Suppressor macrophage treated with lipopolysaccharide for 4 hours (primary cell): ENCODE measurements at places on chromosomes 11 and 22.

- no peak for DNase-seq
Observed at GRCh38 chr22:43118024-43118849, 7.7 kb downstream of the BIK start.

DNA sequence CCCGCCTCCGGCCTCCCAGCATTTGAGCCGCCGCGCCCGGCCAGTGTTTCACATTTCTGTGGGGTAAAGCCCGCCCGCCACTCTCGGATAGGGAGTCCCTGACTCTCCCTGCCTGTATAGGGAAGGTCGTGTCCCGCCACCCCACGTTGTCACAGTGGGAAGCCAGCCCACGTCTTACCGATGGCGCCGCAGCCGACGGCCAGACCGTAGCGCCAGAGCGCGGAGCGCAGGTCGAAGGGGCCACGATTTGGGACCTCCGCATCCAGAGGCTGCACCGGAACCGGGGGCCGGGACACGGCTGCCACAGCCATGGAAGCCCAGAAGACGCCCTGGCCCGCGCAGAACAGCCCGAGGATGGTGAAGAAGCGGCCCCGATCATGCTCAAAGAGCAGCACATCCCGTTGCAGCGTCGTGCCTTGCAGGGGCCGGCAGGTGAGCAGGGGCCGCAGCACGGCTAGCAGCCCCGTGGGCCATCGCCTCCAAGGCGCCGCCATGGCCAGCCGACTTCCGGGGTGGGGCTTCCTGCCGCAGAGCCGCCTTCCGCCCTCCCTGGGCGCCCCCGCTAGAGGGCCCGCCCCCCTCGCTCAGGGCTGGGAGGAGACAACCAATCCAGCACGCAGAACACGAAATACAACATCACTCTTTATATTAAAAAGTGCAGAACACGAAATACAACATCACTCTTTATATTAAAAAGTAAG lies at the start of gene TMEM223:
Gene TMEM223 (minus strand): TSS at position 506 of the 701 bp plus-strand sequence. CDS start 12 bp downstream, at position 494.
- peak; percentile 87 for DNase-seq

- no peak for DNase-seq
Observed at GRCh38 chr11:23884341-23884740, 612.5 kb upstream of the LUZP2 start.

DNA sequence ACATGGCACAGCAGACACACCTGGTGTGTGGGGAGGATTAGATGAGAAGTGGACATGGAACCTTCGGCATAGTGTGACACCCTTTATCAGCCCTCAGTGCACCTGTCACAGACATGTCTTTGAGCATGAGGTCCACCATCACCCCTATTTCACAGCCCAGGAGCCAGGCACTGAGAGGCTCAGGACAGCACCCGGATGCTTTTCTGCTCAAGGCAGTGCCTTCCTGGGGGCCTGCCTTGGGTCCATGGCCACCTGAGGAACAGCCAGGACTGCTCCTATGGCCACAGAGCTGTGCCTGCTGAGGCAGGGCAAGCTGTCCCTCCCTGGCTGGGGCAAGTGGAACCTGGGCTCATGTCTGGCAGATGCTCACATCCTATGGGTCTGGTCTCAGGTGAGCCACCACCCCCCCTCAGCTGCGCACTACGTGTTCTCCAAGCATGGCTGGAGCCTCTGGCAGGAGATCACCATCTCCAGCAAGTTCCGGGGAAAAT lies 75.8 kb downstream of the MORC2 start:
- DNase-seq: no peak

DNA sequence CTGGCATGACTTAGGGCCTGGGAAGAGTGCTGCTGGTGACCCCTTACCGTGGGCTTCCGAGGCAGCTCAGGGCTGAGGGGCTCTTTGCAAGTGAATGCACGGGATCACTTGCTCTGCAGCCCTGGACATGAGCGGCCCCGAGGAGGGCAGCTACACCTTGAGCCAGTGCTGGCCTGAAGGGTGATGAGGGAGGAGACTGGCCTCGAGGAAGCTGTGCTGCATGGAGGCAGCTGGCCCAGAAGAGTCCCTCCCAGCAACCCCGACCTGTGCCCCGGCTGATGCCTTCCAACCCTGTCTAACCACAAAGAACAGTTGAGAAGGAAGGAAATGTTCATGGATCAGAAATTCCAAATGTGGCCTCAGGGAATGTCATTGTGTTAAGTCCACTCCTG lies 45.2 kb downstream of the TBX1 start:
- no peak for DNase-seq

DNA sequence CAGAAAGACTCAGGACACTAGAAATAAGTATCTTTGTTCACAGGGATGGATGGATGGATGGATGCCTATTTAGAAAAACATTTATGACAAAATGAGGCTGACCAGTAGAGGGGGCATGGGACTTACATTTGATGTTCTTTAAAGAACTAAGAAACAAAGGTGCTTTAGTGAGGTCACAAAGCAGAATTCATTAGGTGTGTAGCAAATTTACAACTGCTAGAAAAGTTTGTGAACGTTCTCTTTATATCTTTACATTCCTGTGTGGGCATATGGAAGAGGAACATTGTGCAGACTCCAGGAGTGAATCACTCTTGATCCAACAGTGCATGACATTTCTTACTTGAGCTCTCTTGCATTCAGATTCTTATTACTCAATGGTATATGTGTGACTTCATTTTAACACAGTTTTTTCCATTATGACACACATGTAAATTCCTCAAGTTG lies 15.8 kb upstream of the SIK2 start:
- peak; percentile 68 for DNase-seq

DNA sequence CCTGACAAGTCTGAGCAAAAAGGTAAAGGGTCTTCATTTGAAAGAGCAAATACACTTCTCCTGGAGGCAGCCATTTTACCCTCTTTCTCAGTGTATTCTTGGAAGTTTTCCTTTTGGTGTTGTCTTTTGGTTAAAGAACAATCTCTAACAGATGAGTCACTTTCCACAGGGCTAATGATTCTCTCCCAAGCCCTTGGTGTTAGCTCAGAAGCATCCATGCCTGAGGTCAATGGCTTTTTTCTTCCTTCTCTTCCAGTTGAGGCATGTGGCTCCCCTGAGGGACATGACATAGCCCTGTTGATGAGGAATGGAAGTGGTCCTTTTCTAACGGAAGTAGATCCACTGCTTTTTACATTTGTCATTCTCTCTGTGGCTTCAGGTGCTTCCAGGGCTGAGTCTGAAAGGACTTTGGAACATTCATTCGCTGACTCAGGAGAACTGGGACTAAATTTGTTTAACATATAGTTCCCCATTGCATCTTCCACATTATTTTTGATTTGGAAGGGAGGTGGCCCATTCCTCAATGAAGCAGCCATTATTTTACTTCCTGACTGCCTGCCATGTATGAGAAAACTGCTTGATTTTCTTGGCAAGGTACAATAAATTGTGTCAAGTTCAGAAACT lies 13.8 kb upstream of the POGLUT3 start:
- no peak for DNase-seq

DNA sequence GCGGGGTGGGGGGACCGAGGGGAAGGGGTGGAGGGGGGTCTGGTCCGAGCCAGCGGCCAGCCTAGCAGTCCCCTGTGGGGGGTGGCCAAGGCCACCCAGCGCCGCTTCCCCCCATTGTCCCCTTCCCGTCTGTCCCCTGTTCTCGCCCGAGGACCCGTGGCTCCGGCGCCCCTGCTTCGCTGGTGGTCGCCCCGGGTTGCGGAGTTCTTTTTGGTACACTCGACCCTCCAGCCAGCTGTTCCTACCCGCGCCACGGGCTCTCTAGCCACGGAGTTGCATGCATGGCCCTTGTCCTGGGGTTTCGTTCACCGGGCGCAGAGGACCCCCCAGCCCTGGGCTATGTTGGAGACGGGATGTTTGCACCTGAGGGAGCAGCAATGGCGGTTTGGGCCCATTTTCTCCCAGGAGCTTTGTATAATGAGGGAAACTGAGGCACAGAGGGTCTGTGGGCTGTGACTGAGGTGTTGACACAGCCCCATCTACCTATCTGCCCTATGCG lies 489 bp downstream of the RNF214 start:
- DNase-seq: no peak

- DNase-seq: peak; percentile 47
Observed at GRCh38 chr11:63813563-63814382, 517 bp downstream of the SPINDOC start.

GRCh38 chr11:121539000-121539399 lies 86.2 kb upstream of the SORL1-AS1 start:
- no peak for DNase-seq
